ENCODE measurements at places on chromosomes 1 and 21. TPM values are rescaled to one million over a fixed set of nuclear protein-coding genes. Genes with fewer than 3 reads are reported as not detected.

Gene LCE2A
- total RNA-seq = not detected

Gene OR2L5
- total RNA-seq = not detected

Gene PLA2G5
- not detected for total RNA-seq

Gene CELA2B
- total RNA-seq = not detected

Gene ITLN2
- total RNA-seq = not detected
